ENCODE measurements at places on chromosomes 4 and X. TPM values are rescaled to one million over a fixed set of nuclear protein-coding genes. Genes with fewer than 3 reads are reported as not detected.
A peak's percentile ranks its signal among the peaks of the same experiment; 100 is the strongest.

- no peak for DNase-seq
Observed at GRCh38 chrX:12920990-12921389, 14.6 kb downstream of the TLR8 start.

GRCh38 chr4:10606483-10607155 lies 77.9 kb downstream of the CLNK start:
- no peak for DNase-seq

DNA sequence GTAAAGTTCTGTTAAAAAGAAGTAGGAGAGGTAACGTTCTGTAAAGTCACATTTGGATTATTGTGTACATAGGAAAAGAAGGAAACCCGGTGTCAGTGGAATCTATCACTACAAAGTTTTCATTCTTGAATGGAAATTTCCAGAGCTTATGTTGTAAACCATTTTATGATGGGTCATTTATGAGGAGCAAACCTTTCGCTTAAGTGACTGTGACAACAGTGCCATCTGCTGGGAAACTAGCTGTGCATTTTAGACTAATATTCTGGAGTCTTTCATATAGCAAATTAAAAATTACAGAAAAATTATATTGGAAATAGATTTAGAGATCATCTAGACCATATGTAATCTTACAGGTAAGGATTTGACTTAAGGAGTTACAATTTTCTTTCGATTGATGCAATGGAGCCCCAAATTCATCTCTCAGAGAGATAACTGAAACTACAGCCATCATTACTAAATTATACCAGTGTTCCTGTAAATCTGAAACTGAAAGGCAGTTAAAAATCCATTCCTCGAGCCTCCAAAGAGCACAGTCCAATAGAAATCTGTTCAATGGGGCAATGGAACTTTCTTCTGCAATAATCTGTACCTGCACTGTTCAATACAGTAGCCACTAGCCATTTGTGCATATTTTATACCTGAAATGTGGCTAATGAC lies 26.9 kb downstream of the ASB9 start:
- peak; percentile 67 for DNase-seq

HOPX gene
- polyA plus RNA-seq = not detected

SPACA5 gene
- polyA plus RNA-seq = not detected

DNA sequence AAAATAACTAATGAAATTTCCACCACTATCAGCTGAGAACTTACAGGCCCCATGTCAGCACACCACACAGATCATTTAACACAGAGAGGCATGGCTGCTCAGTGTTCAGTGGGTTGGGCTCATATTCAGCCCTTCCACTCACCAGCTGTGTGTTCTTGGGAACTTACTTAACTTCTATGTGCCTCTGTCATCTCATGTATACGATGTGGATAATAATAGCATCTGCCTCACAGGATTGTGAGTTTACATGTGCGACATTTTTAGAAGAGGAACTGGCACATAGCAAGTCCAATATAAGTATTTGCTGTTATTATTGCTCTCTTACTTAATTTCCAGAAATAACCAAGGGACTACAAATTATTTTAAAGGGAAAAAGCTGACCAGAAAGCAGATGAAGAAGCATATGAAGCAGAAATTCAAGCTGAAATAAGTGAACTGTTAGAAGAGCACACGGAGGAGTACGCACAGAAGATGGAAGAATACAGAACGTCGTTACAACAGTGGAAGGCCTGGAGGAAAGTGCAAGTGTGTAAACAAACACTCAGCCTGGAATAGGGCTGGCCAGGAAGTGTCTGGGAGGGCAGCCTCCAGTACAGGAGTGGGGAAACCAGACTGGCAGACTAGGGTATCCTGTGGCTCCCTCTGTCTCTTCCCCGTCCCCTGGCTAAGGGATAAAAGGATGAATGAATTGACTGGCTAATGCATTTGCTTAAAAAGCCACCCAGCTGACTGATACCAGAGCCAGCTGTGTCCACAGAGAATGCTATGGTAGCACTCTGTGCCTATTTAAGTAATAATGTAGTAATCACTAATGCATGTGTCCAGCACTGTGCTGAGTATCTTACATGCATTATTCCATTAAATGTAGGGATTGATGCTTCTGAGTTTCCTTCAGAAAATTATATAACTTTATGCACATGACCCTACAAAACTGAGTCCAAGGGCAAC lies 67.1 kb downstream of the CC2D2A start:
- DNase-seq = no peak

DNA sequence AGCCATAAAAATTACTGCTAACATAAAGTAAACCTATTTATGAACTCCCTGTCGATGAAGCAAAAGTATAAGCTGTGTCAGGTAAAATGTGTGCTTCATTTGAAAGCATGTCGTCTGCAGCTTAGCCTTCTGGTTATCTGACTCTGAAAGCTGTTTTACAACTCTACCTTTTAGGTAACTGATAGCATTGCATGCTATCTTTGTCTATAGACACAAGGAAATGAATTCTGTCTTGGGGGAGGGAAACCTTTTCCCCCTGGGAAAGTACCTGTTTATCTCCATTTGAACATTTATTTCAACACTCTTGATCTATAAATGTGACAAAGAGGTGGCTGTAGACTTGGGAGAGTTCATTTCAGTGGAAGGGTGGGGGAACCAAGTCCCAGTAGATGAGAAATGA lies 51.4 kb downstream of the RAB40A start:
- DNase-seq = no peak

MUC7 gene
- not detected for polyA plus RNA-seq

RFC1 gene
- 35.3 TPM for polyA plus RNA-seq

DNA sequence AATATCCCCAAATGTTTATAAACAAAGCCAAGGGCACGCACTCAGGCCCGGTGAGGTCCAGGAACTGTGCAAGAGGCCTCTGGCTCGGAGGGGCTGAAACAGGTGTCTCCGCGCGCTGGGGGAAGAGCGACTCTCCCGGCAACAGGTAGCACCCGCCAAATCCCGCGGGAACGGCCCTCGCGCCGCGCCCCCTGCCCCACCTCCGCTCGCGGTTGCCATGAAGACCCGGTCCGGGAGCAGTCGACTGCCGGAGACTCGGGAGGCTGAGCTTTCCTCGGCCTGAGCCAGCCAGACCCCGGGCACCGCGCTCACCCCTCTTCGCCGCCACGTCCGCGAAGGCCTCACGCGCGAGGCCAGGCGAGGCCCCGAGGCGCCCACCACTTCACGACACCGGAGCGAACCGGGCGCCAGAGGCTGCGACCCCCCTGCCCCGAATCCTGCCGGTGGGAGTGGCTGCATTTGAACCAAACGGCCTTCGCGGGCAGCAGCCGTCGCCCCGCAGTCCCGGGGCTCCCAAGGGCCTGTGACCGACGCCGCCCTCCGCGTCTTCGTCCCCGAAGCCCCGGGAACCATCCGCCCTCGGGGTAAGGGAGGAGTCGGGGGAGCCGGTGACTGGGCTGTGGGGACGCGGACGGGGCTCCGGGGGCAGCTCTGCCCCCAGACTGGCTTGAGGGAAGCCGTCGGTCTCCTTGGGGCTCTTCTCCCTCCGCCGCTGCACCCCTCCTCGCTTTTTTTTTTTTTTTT lies at the start of gene NSUN7:
NSUN7 (plus strand) TSS at position 239 of the 744 bp plus-strand sequence. CDS start 739 bp downstream, outside the sequence.
- DNase-seq = peak; percentile 38

GRCh38 chrX:46218373-46218772 lies 326.8 kb downstream of the ZNF674 start:
- DNase-seq = no peak

DNA sequence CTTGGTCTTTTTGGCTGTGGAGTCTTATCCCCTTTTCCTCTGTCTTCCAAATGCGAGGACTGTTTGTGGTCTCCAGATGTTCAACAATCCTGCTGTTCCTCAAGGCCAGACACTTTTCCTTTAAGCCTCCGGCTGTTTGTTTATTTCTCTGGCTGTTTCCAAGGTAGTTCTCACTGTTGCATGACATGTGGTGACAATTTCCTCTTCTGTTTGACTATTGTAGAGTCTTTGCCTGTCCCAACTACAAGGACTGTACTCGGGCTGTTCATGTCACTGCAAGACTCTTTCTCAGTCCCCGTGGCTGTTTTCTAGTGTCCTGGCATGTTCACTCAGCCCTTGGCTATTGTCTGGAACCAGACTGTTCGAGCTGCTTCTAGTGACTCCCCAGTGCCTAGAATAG lies 50.6 kb downstream of the ZNF157 start:
- DNase-seq = no peak

ING2 gene
- polyA plus RNA-seq = 20.5 TPM

TCP11X2 gene
- polyA plus RNA-seq = not detected

PDZD4 gene
- not detected for polyA plus RNA-seq

FHDC1 gene
- polyA plus RNA-seq = 0.43 TPM

GRCh38 chr4:22414833-22415232 lies 101.0 kb downstream of the ADGRA3 start:
- no peak for DNase-seq

- DNase-seq = no peak
Observed at GRCh38 chr4:77147079-77147782, 9.8 kb upstream of the CCNG2 start.

GRCh38 chrX:31268359-31268758 lies 196.5 kb upstream of the FTHL17 start:
- no peak for DNase-seq

GRCh38 chr4:87011340-87012034 lies 76.7 kb downstream of the AFF1 start:
- DNase-seq = peak; percentile 95

DNA sequence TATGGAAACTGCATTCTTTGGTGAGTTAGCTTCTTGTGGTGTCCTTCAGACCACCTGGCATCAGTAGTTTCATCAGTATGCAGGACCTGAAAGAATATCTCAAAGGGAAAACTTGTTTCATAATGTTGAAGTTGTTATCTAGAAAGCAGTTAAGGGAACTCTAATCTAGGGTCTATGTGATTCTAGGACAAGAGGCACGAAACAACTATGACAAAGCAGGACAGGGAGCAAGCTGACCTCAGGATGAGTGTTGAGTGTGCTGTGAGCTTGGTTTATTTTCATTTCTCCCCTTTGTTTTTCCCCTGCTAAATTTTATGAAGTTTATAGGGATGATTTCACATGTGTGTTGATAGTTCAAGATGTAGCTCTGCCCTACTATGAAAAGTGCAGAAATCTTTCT lies 65.7 kb downstream of the MXRA5 start:
- no peak for DNase-seq

DNA sequence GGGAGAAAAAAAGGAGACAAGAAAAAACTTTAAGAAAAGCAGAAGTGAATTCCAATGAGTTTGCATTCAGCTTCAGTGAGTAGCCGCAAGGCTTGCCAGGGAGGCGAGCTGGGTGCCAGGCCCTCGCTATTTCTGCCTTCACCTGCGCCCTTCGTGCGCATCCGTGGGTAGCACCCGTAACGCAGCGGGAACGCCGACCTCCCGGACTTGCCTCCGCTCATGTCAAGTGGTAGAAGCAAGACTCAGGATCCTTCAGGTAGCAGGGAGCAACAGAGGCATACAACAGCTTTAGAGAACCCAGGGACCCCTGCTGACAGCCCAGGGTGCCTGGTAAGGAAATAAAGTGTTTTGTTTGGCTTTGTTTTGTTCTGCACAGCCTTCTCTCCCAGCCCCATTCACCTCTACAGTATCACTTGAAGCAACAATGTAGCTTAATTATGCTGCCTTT lies 140.0 kb upstream of the BCOR start:
- DNase-seq = no peak

DNA sequence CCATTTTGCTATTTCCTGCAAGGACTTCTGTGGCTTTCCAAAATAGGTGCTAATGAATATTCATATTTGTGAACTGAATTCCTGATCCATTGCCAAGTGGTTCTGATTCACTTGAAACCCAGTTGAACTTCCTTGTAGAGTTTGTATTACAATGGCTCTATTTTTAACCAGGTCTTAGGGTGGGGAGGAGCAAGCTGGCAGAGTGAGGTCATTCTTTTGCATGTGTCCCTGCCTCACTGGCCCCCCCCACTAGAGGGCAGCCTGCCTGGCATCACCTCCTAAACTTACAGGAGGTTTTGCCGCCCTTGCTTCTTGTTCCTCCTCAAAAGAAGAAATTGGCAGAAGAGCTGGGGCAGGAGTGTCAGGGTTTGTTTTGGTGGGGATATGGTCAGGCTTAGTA lies 10.5 kb downstream of the PTTG2 start:
- peak; percentile 60 for DNase-seq

DNA sequence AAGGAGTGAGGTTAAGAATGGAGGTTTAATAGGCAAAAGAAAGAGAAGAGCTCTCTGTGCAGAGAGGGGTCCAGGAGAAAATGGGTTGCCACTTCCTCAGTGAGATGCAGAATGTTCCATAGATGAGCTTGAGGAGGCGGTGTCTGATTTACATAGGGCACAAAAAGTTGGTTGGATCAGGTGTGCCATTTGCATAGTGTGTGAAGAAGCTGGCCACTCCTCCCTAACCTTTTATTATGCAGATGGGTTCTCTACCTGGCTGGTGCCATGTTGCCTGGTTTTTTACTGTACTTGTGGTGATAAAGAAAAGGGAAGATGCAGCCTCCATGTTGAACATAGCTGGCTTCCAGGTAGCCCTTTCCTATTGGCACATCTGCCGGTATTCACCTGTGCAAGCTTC lies 27.3 kb downstream of the SUPT20HL1 start:
- no peak for DNase-seq

CFAP299 gene
- polyA plus RNA-seq = 1.2 TPM

WDR44 gene
- 15.0 TPM for polyA plus RNA-seq

DNA sequence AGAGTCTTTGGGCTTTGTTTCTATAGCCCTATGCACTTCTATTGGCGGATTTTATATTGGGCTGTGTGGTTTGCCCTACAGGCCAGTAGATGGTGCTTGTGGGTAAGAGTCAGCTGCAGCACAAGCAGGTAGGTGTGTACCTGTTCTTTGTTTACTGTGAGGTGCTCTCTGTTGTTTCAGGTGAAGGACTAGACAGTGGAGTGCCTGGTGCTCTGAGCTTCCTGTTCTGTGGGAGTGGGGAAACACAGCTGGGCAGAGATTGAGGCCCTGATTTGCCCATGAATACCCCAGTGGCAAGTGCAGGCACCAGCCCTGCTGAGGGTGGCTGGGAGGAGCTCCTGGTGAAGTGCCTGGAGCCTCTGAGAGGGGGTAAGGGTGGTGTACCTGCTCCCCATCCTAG lies 26.3 kb upstream of the UCP1 start:
- DNase-seq = peak; percentile 37

DNA sequence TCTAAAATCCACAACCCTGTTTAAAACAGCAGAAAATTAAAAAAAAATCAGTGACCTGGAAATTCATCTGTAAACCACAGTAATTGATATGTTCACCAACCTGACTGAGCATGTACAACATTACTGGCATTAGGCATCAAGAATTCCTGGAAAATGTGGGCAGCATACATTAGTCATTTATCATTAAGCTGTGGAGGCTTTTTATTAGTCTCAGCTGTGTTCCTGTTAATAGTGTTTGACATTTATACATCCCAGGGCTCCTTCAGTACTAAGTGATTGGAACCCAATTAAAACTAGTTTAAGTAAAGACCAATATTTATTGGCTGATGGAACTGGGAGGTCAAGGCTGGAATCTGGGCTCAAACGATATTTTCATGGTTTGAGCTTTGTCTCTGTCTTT lies 227.3 kb upstream of the GIMD1 start:
- no peak for DNase-seq

ADH7 gene
- polyA plus RNA-seq = not detected

DNA sequence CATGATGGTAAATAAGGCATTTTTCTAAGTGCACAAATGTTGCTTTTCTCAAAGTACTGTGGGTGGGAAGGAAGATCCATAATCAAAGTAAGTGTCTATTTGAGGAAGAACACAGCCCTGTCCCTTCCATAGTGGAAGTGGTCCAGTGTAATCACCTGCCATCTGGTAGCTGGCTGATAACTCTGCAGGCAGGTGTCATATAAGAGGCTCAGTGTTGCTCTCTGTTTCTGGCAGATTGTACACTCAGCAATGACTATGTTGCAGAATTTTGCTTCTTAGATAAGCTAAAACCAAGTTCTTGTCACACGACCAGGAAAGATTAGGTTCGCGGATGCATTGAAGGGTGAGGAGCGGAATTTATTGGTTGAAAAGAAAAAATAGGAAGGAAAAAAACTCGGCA lies 20.9 kb downstream of the SAGE1 start:
- no peak for DNase-seq

SSX1 gene
- not detected for polyA plus RNA-seq

- DNase-seq = no peak
Observed at GRCh38 chr4:40305328-40306170, 29.6 kb upstream of the CHRNA9 start.

Data from GM23248 (cell line).